CD4-positive, alpha-beta T cell treated with Interleukin-6 at 100 ng/mL for 8 hours (primary cell): ENCODE measurements at places on chromosomes 6 and 20.

DNA sequence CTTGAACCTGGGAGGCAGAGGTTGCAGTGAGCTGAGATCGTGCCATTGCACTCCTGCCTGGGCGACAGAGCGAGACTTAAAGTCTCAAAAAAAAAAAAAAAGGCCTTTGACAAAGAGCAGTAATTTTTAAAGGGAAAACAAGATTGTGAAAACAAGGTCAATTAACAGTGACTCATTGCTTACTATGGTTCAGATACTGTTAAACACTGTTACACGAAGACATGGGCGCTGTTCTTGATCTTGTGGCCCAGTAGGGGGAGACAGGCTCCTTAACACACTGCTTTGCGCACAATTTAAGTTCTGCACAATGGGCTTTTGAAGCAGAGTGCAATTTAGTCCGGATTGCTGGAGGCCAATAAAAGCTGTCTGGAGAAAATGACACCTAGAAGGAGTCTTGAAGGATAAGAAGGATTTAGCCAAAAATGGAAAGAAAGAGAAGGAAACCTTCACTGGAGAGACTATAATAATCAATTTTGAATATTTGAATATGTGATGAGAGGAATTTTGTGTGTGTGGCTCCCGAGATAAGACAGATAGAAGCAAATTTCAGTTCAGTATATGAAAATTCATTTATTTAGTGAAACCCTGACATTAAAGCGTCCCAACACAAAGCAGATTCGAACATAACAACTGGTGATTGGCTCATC, 6.0 kb upstream of the LATS1 start:
- DNase-seq, result peak; percentile 58

DNA sequence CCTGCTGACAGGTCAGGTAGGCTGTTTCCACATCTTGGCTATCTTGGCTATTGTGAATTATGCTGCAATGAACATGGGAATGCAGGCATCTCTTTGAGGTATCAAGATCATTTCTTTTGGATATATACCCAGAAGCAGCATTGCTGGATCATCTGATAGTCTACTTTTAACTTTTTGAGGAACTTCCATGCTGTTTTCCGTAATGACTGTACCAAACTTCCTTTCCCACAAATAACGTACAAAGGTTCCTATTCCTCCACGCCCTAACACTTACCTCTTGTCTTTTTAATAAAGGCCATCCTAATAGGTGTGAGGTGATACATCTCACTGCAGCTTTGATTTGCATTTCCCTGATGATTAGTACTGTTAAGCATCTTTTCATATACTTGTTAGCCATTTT, 338.7 kb upstream of the RUNX2 start:
- no peak for DNase-seq

- no peak for DNase-seq
These were observed 93.5 kb upstream of the SASH1 start for GRCh38 chr6:148249160-148249559.

- DNase-seq, result no peak
These were observed 49.1 kb downstream of the MAP7 start for GRCh38 chr6:136501096-136501495.

GRCh38 chr6:95784019-95784418, 206.7 kb downstream of the MANEA start:
- DNase-seq, result no peak
